Hepatocyte (in vitro differentiated cells): ENCODE measurements at places on chromosomes 12 and 14. TPM values are rescaled to one million over a fixed set of nuclear protein-coding genes. Genes with fewer than 3 reads are reported as not detected.

ESRRB gene
- 0.13 TPM in 1 of 2 replicates, not detected in the other for total RNA-seq

DTX1 gene
- total RNA-seq: 0.47 and 1.0 TPM in 2 replicates

GLIPR1L1 gene
- not detected in 2 replicates for total RNA-seq

MYF5 gene
- total RNA-seq: not detected in 2 replicates

GRCh38 chr12:78494911-78495310 lies 369.7 kb upstream of the SYT1 start:
- no peak for DNase-seq
- no peak overlapping the region for H3K4me3 ChIP-seq
- no peaks in the 10 kb centered on the region for H3K27me3 ChIP-seq
- no peak overlapping the region for H3K27ac ChIP-seq

SYNDIG1L gene
- not detected in 2 replicates for total RNA-seq

- peak; percentile 46 for DNase-seq
- no peak overlapping the region for H3K27ac ChIP-seq
- H3K4me1 ChIP-seq: no peaks in the 10 kb centered on the region
- H3K4me3 ChIP-seq: no peak overlapping the region
Measured at GRCh38 chr12:14664434-14665023, 31.9 kb downstream of the GUCY2C start.

MYF6 gene
- total RNA-seq: 0.30 TPM in 1 of 2 replicates, not detected in the other

OR6C2 gene
- total RNA-seq: not detected in 2 replicates

DNA sequence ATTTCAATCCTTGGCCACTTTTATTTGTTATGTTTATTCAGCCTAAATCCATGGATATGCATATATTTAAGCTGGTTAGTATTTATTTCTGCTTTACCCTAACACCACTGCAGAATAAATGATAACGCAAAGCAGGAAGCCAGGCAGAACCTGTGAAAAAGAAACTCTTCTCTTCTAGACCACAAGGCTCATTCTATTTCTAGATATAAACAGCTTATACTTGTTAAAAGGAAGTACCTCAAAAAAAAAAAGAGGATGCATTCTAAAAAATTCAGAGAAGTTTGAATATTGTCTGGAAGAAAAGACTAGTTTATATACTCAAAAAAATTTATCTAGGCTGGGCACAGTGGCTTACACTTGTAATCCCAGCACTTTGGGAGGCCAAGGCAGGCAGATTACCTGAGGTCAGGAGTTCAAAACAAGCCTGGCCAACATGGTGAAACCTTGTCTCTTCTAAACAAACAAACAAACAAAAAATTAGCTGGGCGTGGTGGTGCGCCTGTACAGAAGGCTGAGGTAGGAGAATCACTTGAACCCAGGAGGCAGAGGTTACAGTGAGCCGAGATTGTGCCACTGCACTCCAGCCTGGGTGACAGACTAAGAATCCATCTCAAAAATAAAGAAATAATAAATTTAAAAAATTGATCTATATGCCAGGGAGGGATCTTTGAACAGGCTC lies 55.8 kb downstream of the GALNT4 start:
- no peaks in the 10 kb centered on the region for H3K36me3 ChIP-seq
- no peak overlapping the region for H3K27ac ChIP-seq
- no peaks in the 10 kb centered on the region for H3K4me1 ChIP-seq
- no peak for DNase-seq
- no peaks in the 10 kb centered on the region for H3K27me3 ChIP-seq
- no peak overlapping the region for H3K4me3 ChIP-seq

- no peak overlapping the region for H3K4me3 ChIP-seq
- no peak overlapping the region for H3K27ac ChIP-seq
- no peaks in the 10 kb centered on the region for H3K36me3 ChIP-seq
- no peak for DNase-seq
- peaks cover 3% of the 10 kb centered on the region for H3K4me1 ChIP-seq
Measured at GRCh38 chr14:96221109-96221650, 16.5 kb downstream of the BDKRB2 start.

GRCh38 chr12:30796313-30796780 lies 41.6 kb upstream of the CAPRIN2 start:
- no peak overlapping the region for H3K27ac ChIP-seq
- DNase-seq: peak; percentile 49
- H3K27me3 ChIP-seq: peaks cover 2% of the 10 kb centered on the region
- peaks cover 8% of the 10 kb centered on the region for H3K4me1 ChIP-seq
- no peaks in the 10 kb centered on the region for H3K36me3 ChIP-seq

DNA sequence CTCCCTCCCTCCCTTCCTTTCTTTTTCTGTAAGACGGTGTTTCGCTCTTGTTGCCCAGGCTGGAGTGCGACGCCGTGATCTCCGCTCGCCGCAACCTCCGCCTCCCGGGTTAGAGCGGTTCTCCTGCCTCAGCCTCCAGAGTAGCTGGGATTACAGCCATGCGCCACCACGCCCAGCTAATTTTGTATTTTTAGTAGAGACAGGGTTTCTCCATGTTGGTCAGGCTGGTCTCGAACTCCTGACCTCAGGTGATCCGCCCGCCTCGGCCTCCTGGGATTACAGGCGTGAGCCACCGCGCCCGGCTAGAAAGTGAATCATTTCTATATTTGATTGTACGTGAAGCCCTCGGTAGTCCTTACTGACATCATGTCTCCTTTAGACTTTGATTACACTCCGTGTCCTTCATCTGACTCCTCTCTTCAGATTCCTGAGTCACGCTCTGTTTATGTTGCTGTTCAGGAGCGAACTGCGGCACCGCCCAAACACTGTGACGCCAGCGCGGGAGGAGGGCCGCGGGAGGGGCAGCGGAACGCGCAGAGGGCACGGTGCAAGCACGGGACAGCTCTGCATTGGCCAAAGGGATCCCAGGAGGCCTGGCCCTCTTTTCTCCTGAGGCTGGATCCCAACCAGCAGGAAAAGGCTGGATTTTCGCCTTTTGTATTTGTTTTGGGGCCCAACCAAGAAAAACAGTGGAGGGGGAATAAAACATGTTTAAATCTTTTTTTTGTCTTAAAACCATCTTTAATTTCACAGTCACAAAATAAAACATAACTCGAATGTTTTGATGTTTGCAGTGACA lies 538 bp upstream of the GABARAPL1 start:
- DNase-seq: peak; percentile 98
- no peaks in the 10 kb centered on the region for H3K27me3 ChIP-seq
- no peaks in the 10 kb centered on the region for H3K4me1 ChIP-seq

GRCh38 chr12:3280967-3281366 lies 203.8 kb downstream of the TSPAN9 start:
- DNase-seq: no peak
- H3K4me3 ChIP-seq: no peak overlapping the region
- no peaks in the 10 kb centered on the region for H3K36me3 ChIP-seq
- H3K27me3 ChIP-seq: no peaks in the 10 kb centered on the region

DNA sequence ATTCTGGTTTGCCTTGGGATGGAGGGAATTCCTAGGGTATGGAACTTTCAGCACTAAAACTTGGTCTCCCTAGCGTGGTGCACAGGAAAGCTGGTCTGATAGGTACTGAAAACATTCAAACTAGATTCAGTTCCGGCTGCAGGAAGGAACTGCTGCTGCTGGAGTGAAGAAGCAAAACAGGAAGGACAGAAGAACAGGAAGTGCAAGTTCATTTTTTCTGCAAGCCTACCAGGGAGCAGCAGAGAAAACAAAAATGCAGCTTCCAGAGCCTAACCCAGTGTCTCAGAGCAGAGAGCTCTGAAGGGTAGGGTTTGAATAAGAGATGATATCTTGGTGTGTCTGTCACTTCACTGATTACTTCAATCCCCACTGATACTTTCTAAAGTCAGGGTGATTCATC lies 165.2 kb downstream of the VRK1 start:
- no peaks in the 10 kb centered on the region for H3K4me1 ChIP-seq
- H3K27ac ChIP-seq: no peak overlapping the region
- no peak for DNase-seq

DNA sequence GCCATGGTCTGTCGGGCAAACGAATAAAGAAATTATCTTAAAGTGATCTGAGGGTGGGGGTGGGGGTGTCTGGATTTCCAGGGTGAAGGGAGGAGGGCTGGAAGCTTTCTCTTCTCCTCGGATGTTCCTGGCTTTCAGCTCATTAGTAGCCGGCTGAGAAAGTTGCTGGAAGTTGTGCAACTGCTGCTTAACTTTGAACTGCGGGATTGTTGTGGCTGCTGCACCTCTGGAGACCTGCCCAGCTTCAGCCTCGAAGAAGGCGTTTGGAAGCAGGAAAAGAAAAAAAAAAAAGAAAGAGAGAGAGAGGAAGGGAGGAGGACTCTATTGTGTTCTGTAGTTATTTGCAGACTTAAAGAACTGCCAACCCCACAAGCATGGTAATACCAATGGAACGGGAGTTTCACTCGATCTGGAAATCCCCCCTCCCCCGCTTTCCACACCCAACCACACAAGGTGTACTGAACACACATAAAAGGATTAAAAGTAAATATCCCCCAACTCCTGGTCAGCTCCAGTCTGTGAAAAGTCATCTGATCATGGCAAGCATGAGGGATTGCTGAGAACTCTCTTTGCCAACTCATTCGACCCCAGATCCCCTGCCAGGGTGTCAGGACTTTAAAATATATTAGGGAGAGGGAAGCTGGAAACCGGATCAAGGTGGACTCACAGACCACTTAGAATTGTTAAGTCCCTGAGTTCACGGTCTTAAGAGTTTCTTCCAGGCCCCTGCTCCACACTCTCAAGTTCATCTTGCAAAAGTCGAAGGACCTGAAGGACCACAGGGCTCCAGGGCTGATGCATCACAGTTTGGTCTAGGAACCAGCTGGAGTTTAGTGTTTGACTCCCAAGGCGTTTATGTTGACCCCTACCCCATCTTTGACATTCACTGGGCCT lies at the start of gene RASSF9:
RASSF9 (minus strand) TSS at position 213 of the 894 bp plus-strand sequence; CDS start at position 5, 208 bp downstream.
- peak within 1 kb of the TSS; percentile 30 for H3K4me3 ChIP-seq
- peak within 1 kb of the TSS; percentile 67 for H3K27ac ChIP-seq
- H3K27me3 ChIP-seq: no peaks in the 10 kb centered on the region
- peaks cover 6% of the 10 kb centered on the region for H3K4me1 ChIP-seq
- no peaks in the 10 kb centered on the region for H3K36me3 ChIP-seq

DNA sequence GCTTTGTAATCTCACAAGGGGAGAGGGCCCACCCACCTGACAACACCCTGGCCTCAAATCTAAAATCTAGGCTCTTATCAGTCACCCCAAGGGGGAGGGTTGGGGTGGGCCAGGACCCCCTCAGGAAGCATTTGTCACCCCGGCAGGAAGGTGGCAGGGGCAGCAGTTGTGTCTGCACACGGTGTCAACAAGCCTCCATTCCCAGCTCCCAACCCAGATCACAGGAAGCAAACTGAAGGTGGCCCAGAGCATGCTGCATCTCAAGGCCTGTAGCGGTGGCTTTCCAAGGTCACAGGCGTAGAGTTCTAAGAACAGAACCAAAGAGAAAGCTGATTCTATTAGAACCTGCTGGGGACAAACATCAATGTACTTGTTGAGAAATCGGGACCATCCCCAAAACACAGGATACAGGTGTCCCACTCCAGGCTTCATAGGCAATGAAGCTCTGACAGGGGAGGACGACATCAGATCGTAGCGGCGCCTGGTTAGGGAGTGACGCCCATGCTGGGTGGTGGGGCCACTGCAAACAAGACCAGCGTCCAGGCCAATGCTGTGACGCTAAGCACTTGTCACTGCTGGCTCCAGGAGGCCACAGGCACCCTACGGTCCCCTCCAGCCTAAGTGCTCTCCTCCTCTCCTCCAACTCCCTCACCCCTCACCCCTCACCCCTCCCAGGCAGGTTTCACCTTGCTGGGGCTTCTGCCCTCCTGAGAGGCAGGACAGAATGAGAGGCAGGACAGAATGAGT lies 52.9 kb downstream of the CCDC88C start:
- peaks cover 16% of the 10 kb centered on the region for H3K4me1 ChIP-seq
- DNase-seq: no peak
- no peaks in the 10 kb centered on the region for H3K36me3 ChIP-seq
- no peaks in the 10 kb centered on the region for H3K27me3 ChIP-seq
- no peak overlapping the region for H3K27ac ChIP-seq

GRCh38 chr12:54472494-54473262 lies 724 bp downstream of the GTSF1 start:
- no peak overlapping the region for H3K4me3 ChIP-seq
- H3K4me1 ChIP-seq: no peaks in the 10 kb centered on the region
- H3K27ac ChIP-seq: no peak overlapping the region
- H3K36me3 ChIP-seq: no peaks in the 10 kb centered on the region
- DNase-seq: no peak

DNA sequence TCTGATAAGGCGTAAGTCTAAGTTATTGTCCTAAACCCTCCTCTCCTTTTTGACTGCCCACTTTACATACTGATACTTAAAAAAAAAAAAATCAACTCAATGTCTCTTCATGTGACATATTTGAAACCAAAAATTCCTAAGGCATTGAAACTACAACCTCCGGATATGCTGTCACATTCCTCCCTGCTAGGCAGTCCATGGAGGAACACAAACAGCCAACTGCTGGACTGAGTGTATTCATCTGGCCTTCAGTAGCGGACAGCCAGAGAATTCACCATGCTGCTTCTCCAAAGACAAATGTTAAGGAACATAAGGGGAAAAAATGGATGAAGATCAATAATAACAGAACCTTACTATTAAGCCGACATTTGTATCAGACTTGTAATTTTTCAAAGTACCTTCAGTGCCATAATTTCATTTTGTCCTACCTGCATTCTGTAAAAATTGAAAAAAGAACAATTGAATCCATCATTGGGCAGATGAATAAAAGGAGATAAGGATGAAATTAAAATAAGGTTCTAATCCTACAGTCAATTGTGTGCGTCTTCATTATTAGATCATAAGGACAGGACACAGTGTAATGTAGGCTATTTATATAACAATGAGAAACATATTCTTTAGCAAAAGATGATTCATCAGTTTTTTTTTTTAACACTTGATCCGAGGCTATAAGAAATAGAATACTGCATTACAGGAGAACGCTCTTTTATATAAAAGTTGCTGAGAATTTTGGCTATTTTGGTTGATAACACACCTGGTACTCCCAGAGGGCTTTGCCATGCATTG lies 12.2 kb downstream of the RERG start:
- H3K27ac ChIP-seq: no peak overlapping the region
- H3K36me3 ChIP-seq: no peaks in the 10 kb centered on the region
- H3K27me3 ChIP-seq: no peaks in the 10 kb centered on the region
- no peaks in the 10 kb centered on the region for H3K4me1 ChIP-seq
- DNase-seq: no peak

VWF gene
- total RNA-seq: 0.04 and 0.20 TPM in 2 replicates

DNA sequence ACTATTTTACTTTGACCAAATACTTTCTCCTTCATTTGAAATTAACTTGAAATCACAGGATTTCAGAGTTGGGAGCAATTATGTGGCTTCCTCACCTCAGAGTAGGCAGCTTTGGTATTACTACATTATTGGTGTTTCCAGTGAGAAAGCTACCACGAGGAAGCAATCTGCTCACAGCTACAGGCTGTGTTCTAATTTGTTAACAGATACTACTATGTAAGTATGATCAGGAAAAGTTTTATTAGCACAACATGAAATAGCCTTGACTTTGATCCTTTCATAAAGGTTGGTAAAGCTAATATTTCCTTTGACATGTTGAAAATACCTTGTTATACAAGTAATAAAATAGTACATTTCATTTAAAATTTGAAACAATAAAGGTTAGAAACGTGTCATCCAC lies 30.6 kb downstream of the TAOK3 start:
- no peak overlapping the region for H3K4me3 ChIP-seq
- no peaks in the 10 kb centered on the region for H3K36me3 ChIP-seq
- no peak overlapping the region for H3K27ac ChIP-seq
- H3K27me3 ChIP-seq: no peaks in the 10 kb centered on the region

GRCh38 chr12:96776908-96777307 lies 130.1 kb upstream of the NEDD1 start:
- H3K4me3 ChIP-seq: no peak overlapping the region
- H3K27me3 ChIP-seq: no peaks in the 10 kb centered on the region
- H3K4me1 ChIP-seq: no peaks in the 10 kb centered on the region
- H3K36me3 ChIP-seq: no peaks in the 10 kb centered on the region
- no peak for DNase-seq

NT5DC3 gene
- 6.1 and 6.3 TPM in 2 replicates for total RNA-seq

LRTM2 gene
- total RNA-seq: not detected in 2 replicates
